KBM-7 (cell line): ENCODE measurements at places on chromosomes 7 and 10.

DNA sequence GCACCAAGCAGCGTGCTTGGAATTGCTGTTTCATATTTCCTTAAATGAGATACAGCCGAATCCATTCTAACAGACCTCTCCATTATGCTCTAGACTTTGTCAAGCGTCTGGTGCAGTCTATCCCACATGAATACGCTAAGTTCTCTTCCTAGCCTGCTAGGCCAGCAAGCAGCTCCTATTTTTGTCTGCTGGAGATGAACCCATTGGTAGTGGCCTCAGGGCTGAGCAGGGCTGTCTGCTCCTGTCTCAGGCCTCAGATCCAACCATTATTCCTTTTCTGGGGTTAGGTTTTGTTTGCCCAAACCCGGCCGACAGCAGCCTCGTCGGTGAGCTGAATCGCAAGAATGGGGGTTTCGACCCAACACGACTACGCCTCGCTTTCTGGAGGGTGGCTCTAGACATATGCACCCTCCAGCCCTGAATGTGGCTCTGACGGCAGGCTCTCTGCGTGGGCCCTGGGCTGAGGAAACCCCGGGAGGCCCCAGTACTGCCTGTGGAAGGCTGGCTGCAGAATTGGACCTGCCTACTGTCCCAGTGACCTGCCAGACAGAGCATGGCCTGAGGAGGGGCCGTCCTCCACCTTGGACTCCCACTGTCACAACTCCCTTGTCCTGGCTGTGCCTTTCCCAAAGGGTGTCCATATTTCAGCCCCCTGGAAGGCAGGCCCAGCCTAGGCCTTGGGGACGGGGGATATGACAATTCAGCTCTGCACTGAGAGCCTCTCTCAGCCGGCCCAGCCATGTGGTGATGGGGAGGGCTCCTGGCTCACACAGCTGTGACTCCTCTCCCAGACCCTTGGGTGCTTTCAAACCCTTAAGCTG is 267.9 kb upstream of the TCERG1L start:
- DNase-seq = no peak

- no peak for DNase-seq
These were observed 61.7 kb upstream of the ELN start for GRCh38 chr7:73966062-73966940.

DNA sequence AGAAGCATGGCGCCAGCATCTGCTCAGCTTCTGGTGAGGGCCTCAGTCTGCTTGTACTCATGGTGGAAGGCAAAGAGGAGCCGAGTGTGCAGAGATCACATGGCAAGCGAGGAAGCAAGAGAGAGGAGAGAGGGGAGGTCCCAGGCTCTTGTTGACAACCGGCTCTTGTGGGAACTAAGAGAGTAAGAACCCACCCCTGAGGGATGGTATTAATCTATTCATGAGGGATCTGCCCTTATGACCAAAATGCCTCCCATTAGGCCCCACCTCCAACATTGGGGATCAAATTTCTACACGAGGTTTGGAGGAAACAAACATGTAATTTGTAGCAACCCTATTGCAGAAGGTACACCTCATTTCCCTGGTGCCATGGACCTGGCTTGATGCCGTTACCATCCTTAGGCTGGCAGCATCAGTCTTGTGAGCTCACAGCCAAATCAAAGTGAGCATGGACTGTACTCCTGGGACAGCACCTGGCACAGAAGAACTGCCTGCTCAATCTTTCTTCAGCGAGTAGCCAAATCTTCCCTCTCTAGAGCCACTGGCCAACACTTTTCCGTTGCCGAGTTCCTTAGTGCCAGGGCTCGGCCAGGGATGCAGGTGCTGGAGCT is 6.5 kb downstream of the BTBD16 start:
- no peak for DNase-seq

DNA sequence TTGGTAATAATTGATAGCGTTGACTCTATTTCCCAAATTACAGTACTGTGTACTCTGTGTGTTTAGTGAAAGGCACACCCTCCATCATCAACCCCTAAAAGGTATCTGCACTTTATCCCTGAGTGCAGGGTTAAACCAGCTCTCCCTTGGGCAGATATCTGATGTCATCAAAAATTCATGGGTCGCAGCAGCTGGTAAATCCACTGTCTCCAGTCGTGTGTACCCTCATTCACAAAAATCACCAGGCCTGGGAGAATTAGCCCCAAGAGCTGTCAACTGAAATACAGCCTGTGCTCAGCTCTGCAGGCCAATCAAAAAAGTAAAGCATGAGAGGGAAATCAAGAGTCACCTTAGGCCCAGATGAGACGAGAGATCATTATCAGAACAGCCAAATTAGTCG is 103.7 kb downstream of the HIP1 start:
- DNase-seq = no peak

GRCh38 chr10:8045726-8046494 is 8.6 kb upstream of the GATA3 start:
- no peak for DNase-seq

DNA sequence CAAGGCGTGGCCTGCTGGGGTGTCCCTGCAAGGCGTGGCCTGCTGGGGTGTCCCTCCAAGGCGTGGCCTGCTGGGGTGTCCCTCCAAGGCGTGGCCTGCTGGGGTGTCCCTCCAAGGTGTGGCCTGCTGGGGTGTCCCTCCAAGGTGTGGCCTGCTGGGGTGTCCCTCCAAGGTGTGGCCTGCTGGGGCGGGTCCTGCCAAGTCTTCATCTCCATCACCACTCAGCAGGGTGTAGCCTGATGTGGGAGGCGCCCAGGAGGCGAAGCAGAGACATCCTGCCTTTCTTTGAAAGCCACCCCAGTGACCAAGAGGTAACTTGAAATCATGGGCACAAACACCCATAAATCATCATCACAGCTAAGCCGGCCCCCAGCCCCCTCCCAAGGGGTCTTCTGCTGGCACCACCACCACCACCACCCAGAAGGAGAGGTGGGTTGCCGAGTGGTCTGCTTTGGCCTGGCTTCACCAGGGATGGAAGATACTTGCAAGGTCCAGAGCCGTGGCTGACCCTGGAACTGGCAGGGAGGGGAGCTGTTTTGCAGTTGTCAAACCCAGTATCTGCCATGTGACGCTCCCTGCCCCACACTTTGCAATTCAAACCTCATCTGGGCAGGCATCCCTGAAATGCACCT is 190.6 kb downstream of the EBF3 start:
- DNase-seq = no peak

DNA sequence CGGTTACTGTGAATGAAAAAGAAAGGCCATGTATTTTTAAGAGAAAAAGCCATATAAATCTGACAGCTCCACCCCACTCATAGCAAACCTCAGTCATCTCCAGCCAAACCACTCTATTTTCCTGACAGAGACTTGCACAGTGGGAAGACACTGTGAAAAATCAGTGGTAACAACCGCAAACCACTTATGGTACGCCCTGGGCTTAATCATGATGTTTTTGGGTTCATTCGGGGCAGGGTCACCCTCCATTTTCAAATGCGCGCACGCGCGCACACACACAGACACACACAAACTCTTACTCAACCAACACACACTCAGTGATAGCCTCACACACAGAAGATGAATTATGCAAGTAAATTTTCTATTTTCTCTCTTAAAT is 82.1 kb upstream of the HPS1 start:
- DNase-seq = no peak

DNA sequence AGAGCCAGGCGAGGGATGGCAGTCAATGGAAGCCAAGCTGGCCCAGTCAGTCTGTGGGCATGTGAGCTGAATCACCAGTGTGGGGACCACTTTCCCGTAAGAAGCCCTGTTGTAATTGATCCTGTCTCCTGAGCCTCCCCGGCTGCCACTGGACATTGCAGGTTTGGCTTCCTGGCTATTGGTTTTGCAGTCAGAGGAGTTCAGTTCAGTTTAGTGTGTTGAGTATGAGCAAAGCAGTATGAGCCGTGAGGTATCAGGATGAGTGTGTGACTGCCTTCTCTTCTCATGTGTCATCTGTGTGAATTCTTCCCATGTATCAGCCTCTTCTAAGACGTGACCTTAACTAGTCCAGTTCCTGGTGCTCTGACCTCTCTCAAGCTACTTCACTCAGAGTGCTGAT is 227.4 kb downstream of the PRKG1 start:
- DNase-seq = no peak

- no peak for DNase-seq
These were observed 19.7 kb downstream of the ZNF32 start for GRCh38 chr10:43628956-43629355.

DNA sequence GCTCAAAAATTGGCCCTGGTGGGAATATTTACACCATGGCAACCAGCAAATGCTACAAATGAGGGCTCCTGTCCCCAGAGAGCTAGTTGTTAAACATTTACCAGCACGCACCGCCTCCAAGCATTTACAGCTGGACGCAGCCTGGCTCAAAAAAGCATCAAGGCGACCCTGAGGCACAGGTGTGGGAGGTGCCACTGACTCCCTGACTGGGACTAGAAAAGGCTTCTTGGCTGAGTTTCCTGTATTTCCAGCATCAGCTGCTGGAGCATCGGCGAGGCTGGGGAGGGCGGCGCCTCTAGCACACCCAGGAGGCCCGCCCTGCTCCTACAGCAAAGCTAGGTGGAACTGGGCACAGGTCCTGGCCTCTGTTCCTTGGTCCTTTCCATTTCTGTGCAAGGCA is 43.5 kb upstream of the ZRANB1 start:
- no peak for DNase-seq

- no peak for DNase-seq
These were observed 129.5 kb downstream of the OAT start for GRCh38 chr10:124288928-124289850.

DNA sequence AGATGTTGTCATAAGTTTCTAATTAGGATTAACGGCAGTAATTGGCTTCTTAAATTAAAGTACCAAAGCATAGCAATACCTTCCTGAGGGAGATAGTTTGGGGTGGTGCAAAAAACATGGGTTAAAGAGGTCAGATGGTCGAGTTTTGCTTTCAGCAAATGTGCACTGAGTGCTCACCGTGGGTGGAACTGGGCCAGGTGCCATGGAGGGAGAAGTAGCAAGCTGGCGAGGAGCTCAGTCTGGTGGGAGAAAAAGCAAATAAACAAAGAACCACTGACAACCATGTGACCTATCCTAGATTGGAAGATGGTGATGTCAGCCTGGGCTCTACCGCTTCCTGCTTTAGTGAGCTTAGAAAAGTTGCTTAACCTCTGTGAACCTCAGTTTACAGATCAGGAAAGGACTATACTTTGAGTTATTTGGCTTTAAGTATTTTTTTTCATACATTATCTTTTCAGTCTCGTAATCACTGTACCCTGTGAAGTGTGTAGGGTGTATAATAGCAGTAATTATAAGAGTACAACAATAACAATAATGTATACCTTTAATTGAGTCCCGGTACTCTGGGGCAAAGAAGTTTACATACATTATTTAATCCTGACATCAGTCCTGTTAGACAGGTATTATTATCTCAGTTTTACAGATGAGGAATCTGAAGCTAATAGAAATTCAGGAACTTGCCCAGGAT is 69.0 kb upstream of the PDCD4 start:
- peak; percentile 66 for DNase-seq

GRCh38 chr7:107857541-107857912 is 33.5 kb upstream of the DLD start:
- DNase-seq = no peak

DNA sequence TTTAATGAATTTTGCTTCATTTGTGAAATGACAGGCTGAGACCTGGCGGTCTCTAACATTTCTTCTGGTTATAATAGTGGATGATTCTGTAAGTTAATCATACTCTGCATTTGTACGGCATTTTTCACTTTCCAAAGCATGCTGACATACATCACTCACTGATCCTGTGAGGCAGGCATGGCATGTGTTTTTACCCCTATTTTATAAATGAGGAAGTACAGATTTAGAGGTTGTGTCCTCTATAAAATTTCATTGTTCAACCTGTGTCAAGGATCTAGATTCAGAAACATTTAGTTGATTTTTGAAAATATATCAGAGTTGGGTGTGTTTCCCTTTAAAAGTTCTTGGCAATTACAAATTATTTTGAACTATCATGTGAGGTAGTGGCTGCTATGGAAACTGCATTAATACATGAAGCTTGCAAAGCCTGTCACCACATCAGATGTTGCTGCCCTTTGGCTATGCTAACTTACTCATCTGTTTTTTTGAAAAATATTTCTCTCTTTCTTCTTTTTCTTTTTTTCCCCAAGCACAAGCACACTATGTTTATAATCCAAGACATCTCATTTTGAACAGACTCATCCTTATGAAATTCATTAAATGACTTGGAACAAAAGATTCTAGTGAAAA is 172.7 kb downstream of the GNAI1 start:
- peak; percentile 19 for DNase-seq

DNA sequence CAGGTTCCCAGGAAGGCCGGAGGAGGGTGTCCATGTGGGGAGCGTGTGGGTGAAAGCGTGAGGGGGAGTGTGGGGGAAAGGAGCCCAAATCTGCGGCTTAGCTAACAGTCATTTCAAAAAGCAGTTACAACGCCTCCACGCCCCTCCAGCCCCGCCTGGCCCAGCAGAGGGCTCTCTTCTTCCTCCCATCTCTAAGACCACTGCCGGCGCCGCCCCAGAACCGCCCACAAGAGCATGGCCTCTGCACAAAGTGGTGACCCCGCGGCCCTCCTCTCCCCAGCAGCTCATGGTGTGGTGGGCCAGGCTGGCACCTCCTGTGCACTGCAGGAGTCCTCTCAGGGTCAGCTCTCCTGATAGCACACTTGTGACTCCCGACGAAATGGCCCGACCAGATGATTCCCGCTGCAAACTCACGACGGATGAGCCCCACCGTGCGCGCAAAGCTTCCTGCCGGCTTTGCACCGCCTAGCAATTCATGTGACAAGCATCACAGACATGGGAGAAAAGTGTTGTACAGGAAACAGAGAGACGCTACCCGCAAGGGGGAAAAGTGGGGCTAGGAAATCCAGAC is 12.4 kb upstream of the HUS1 start:
- peak; percentile 93 for DNase-seq

DNA sequence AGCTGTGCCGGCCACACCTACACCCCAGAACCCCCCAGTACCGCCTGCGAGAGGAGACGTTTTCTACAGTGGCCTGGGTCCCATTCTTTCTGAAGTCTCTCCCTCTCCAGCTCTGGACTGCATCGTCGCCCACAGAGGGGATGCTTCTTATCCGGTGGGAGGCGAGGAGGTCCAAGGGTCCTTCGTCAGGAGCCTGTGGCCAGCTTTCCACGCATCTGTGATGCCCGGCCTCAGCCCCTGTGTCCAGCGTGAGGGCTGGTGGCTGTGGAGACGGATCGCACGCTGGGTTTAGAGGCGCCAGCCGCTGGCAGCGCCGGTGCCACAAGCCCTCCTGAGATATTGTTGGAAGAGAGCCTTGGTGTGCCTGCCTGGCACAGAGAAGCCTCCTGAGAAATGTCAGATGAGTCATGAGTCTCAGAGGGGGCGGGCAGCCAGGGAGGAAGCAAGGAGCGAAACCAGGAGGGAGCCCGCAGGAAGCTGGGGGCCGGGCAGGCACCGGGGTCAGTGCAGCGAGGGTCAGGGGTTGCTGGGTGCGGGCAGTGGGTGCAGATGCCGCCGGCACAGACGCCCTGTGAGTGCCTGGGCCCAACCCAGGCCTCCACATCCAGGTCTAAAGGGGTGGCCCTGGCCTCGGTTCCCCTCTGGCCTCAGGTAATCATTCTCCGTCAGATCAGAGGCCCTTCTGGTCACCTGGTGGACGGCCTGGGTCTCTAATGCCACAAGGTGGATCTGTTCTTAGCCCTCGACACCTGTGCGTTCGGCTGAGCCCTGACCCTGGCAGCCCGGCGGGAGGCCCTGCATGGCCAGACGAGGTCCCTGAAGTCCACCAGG is 86.0 kb upstream of the DIP2C start:
- no peak for DNase-seq
